ENCODE measurements at places on chromosomes 7 and 10.

GRCh38 chr7:39536951-39537350 lies 29.3 kb upstream of the YAE1 start:
- DNase-seq = no peak

- no peak for DNase-seq
These were observed 37.3 kb downstream of the FBH1 start for GRCh38 chr10:5927306-5927705.

DNA sequence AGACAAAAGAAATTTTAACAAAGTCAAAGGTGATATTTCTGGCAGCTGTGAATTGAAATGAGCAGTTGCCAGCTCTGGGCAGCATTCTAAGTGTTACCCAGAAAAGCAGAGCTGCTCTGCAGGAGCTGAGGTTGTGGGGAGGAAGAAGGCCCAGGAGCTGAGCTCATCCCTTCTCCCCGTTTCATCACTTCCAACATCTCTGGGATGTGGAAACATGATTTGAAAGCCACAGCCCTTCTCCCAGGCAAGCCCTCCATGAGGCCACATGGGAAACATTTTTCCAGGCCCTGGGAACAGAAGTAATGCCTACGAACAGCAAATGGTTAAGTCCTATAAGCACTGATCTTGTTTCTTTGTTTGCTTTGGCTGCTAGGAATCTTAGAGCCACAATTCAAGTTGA lies 10.9 kb upstream of the DMBT1 start:
- no peak for DNase-seq

DNA sequence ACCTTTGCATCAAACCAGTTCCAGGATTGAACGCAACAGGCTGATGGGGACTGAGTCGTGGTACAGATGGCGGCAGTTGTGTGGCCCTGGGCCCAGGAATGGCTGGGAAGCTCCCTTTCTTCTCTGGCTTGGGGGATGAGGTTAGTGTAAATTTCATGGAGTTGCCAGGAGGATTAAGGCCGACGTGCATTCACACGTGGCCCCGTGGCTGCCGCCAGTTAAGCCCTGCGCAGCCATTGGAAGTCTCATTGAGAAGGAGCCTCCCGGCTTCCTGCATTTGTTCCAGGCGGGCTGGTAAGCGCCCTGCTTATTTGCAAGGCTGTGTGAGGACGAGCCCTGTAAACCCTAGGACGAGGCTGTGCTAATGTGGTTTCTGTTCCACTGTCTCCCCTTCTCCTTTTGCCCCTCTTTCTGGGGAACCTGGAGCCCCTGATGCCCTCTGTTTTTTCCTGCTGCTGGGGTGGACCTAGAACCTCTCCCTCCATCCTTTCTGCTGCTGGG lies 174.7 kb upstream of the TNRC18 start:
- no peak for DNase-seq

- DNase-seq = no peak
These were observed 771 bp upstream of the NUDCD3 start for GRCh38 chr7:44491229-44491628.

DNA sequence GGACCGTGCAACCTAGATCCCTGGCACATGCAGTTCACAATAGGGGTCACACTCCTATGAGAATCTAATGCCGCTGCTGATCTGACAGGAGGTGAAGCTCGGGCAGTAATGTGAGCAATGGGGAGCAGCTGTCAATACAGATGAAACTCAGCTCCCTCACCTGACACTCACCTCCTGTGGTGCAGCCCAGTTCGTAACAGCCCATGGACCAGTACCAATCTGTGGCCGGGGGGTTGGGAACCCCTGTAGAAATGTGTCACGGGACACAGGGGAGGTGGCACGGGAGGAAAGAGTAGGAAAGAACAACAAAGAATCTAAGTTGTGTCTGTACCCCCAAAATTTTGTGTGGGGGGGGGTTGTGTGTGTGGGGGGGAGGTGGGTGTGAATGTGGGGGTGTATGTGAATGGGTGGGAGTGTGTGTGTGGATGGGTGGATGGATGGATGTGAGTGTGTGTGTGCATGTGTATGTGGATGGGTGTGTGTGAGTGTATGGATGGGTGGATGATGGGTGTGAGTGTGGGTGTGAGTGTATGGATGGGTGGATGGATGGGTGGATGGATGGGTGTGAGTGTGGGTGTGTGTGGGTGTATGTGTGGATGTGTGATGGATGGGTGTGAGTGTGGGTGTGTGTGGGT lies 33.1 kb downstream of the SFMBT2 start:
- no peak for DNase-seq

DNA sequence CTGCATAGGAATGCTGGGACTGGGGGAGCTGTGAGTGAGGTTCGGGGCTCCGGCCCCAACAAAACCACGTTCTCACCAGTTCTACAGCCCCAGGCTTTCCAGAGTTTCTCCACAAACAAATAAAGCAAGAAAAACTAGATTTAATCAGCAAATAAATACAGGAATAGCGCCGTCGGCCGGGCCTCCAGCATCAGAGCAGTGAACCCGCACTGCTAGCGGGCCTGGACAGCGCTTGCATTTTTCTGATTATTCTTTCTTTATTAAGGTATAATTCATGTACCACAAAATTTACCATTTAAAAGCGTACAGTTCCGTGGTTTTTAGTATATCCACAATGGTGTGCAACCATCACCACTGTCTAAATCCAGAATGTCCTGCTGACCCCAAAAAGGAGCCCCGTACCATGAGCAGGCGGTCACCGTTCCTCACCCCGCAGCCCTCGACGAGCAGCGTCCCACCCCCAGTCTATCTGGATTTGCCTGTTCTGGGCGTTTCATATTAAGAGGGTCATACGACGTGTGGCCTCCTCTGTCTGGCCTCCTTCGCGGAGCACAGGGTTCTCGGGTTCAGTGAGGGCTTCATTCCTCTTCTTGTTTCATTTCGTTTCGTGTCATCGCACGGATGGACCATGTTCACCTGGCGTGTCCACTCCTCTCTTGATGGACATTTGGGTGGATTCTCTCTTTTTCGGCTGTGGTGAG lies 35.5 kb upstream of the FOXL3 start:
- DNase-seq = no peak

DNA sequence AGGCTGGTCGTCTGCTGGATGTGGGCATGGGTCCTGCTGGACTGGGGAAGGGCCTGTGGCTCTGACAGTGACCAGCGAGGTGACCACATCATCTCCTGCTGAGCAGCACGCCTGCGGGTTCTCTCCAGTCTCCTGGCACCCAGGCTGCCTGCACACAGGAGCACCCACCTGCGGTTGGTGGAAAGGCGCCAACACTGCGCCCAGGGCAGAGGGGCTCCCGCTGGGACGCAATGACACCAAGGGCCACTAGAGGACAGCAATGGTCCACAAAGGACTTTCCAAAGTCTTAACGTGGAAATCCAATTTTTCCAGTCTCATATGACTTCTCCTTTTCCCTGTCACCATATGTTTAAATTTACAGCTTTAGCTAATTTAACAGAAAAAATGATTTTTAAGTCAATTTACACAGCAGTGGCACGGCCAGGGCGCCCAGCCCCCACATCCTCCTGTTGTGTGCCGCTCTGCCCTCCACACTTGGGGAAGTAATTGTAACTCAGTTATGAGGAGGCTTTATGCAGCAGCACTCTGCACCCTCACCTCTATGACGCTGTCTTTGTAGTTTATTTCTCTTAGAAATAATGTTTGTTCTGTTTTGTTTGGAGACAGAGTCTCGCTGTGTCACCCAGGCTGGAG lies 38.1 kb downstream of the CFAP46 start:
- DNase-seq = no peak

GRCh38 chr7:7816084-7816483 lies 97.7 kb upstream of the RPA3 start:
- no peak for DNase-seq

DNA sequence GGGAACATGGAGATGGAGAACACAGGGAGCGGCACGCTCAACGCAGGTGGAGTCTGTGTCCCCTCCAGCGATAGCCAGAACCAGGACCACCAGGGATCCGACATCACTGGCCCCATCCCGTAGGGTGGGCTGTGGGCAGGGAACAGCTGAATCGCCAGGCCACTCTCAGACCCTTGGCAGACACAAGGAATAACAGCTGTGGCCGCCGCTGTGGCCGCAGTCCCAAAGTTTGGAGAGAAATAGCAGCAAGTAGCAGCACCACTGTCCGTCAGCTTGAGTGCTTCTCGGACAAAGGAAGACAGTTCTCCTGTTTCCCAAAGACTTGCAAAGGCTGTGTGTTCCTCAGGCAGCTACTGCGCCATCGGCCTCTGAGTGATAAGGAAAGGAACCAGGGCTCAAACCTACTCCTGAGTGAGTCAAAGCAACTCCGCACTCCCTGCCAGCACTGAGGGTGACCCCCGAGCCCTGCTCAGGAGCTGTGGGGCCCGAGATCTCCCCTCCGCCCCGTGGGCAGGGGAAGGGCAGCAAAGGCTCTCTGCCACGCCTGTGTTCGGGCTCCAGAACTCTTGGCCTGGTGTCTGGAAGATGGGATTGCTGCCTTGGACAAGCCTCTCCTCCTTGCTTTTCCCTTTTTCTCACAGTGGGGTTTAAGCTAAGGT lies 82.3 kb upstream of the FAM20C start:
- DNase-seq = no peak

DNA sequence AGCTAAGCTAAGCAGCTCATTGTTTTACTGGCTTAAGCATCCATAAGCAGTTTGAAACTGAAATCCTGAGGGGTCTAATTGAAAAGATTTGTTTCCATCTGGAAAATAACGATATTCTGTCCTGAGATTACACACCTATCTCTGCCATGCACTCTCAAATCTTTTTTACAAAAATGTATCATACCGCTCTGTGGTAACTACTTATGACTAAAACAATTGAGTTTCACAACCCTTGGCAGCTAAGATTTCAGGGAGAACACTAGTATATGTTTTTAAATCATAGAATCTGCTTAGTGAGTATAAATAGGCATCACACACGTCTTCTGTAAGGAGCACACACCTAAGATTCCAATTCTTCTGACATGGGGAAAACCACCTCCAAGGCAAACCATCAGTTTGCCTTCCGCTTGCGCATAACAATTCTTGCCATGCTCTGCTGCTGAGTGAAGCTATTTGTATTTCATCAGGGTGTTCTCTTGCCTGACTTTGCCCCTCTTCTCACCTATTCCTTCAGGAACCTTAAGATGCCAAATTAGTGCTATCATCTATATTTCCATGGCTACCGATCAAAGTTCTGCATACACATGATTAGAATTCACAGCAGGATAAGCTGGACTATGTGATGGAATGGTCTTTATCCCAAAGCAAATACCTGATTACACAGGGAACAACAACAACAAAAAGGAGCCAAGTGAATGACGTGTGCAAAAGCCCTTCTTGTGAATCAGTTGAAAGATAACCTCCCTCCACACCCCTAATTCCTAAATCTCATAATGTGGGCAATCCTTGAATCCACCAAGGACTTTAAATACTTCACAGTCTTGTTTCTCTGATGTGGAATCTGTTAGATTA lies 40.9 kb downstream of the PRPF18 start:
- no peak for DNase-seq

DNA sequence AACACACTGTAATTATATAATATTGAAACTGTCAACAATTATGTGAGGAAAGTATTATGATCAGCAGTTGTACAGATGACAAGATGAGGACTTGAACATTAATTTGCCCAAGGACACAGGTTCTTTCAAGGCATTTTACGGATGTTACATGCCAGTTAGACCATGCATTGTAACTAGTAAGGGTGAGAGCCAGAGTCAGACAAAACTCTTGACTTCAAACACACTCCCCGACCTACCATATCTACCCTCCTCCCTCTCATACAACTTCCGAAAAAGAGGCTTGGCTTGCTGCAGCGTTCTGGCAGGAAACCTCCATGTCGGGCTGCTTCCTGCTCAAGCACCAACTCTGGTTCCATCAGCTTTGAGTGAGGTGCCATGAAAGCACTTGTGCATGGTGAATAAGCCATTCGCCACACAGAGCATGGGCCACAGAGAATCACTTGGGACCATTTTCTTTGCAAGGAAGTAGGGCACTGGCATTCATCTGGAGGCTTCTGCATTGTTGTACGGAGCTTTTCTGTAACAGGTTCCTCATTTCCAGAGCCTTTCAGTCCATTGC lies 53.2 kb downstream of the FOXI2 start:
- no peak for DNase-seq

GRCh38 chr10:25797888-25798429 lies 136.1 kb upstream of the MYO3A start:
- DNase-seq = no peak

- DNase-seq = no peak
These were observed 36.4 kb upstream of the DNAJB6 start for GRCh38 chr7:157300369-157300825.

DNA sequence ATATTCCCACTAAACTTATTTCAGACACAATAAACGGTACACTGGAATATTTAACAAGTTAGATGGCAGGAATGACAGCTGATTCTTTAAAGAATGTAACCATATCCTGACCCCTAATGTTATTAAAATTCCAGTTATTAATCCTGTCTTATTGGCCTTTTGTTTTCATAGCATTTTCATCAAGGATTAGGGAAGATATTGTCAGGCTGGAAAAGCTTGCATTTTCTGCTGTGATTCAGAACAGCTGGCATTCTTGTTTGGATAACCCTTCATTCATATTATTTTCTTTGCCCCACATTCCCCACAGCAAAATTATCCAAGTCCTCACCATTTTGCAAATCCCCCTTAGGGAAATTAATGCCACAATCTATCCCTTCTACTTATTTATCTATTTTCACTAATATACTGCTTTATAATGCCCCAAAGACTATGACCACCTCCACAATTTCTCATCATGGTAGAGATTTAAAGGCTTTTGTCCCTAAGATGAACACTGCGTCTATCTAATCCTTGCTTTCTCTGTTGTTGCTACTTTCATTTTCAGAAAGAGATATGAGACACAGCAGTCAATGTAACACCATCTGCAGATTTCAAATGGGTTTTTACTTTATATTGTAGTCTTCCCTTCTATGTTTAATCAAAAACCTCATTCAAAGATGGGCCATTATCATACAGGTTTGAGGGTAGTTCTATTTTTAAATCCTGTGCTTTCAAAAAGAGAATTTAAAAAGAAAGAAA lies 475.1 kb downstream of the PARD3 start:
- DNase-seq = no peak

DNA sequence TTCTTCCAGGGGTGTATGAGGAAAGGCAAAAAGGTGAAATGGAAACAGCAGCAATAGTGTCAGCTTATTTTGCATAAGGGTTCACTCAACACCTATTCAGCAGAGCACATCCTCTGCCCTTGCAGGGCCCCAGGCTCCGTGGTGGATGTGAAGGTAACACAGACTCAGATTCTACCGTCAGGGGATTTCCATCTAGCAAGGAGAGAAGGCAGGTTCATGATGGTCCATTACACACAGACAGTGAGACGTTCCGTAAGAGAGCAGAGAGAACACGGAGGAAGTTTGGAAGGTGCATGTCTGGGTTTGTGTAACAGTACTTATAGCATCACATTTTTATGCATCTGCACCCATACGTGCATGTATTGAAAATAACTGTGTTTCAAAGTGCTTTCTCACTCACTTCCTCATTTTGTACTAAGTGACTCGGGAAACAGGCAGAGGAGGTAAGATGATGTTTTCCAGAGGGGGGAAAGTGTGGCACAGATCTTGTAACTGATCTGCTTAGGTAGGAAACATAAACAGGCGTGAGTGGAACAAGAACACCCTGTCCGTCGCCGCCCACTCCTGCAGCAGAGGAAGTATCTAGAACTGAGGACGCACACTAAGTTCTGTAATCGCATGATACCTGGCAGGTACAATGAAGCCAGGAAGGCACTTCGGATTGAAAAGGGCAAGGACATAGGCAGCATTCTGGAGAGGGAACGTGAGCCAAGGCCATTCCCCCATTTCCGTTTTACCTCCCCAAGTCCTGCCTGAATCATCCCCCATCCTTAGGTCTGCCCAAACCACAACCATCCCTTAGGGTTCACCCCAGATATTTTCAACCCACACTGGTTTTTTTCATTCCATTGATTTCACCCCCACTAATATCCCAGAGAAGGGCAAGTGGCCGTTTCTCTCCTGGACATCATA lies 1.0 kb upstream of the ENO4 start:
- DNase-seq = no peak

Data from activated CD4-positive, alpha-beta T cell treated with anti-CD3 and anti-CD28 coated beads for 4 hours (primary cell).